Activated naive CD4-positive, alpha-beta T cell (primary cell): ENCODE measurements at places on chromosomes 1 and 21.
A peak's percentile ranks its signal among the peaks of the same experiment; 100 is the strongest.

GRCh38 chr1:7389906-7390603 is 381.0 kb upstream of the VAMP3 start:
- no peak for DNase-seq

DNA sequence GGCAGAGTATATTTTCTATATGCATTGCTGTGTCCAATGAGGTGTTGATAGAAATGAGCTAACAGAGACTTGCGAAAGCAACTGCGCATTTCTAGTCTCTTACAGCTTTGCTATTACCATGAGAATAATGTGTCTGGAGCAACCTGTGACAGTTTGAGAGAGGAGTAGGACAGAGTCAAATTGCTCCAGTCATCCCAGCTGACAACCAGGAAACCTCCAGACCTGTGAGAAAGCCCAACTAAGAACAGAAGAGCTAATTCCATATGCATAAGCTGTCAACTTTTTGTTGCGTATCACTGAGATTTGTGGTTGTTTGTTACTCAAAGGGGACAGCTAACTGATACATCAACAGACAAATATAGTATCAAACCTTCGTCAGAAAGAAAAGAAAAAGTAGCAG is 354.1 kb upstream of the LRRC7 start:
- no peak for DNase-seq

DNA sequence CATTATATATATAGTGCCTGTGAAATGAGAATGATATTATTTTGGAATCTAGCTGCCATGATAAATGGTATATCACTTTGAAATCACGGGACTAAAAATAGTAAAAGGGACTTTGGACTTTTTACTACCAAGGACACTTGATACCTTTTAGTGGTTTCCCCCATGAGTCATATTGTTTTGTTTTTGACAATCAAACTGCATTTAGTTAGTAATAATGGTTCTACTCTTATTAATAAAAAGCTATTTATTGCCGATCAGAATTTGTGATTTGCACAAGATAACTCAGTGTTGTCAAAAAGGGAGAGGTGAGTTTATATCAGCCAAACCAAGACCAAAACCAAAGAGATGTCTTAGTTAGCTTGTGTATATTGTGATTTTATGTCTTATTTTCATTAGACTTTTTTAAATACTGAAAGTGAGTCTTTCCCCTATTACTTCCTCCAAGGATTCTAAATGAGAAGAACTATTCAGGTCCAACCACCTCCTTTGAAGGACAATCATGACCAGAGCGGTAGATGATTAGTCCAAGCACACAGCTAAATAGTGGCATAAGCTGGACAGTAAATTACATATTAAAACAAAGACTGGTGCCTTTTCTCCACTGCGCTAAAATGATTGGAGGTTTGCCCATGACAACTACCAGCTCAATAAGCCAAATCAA is 281.7 kb upstream of the ESRRG start:
- DNase-seq, result no peak

DNA sequence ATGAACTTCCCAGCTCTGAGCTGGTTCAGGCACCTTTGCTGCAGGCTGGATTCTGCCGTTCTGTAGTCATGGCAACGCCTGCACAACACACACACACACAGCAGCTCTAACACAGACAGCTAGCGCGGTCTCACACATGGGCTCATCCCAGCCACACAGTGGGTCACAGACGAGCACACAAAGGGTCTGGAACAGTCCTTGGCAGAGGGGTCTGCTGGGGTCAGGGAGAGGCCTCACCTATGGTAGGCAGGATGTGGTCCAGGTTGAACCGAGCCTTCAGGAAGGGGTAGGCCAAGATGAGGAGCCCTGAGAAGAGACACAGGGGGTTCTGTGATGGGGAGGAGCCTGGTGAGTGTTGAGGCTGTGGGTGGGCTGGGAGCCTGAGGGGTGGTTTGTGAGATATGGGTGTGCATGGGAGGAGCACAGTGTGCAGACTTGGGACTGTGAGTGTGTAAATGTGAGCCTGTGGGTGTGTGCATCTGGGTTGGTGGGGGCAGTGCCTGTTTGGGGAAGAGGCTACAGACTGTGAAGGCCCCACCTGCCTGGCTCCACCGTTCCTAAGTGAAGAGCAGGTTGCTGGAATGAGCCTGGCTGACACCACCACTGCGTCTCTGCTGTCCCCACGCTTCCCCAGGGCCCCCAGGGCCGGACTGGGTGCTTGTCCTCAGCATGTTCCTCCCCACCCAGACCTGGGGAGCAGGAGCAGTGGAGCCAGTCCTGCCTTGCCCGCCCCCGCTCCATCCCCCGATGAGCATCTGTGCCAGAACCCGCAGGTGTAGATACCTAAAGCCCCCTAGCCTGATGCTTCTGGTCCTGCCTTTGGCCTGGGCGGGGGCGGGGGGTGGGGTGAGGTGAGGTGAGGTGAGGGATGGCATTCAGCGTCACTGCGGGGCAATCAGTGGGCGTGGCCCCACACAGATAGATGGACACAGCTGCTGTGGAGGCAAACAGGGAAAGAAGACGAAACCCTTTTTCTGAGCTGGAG is 1.5 kb downstream of the KNCN start:
- DNase-seq, result no peak

GRCh38 chr21:25834381-25834780 is 99.6 kb downstream of the GABPA start:
- DNase-seq, result no peak

DNA sequence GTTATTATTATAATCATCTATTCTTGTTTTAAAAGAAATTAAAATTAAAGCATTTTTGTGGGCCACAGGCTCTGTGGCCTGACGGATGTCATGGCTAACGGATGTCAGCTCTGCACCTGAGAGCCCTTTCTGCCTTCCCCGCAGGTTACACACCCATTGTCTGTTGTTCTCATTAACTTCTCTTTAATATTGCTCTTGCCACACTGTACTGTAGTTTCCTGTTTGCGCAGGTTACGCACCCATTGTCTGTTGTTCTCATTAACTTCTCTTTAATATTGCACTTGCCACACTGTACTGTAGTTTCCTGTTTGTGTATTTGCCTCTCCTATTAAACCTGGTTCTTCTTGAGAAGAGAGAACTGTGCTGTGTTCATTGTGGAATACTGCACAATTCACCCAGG is 294.4 kb upstream of the PLXNA2 start:
- DNase-seq, result no peak

DNA sequence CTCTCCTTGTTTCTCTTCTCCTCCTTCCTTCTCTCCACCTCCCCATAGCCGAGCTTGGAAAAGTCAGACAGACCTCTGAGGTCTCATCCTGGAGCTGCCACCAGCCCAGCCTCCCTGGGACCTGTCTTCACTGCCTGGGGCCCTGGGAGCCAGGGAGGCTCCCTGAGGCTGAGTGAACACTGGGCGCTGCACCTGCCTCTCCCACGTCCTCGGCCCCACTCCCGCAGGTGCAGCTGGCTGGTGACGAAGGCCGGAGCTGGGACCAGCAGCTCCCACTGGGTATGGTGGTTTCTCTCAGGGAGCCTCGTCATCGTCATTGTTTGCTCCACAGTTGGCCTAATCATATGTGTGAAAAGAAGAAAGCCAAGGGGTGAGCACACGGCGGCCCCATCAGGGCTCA is 5.3 kb downstream of the TNFRSF14 start:
- DNase-seq, result no peak

- DNase-seq, result no peak
Observed at GRCh38 chr1:3352299-3352951, 102.0 kb upstream of the ARHGEF16 start.

GRCh38 chr1:86231076-86231475 is 74.5 kb upstream of the COL24A1 start:
- DNase-seq, result no peak

GRCh38 chr1:245693941-245694752 is 539.4 kb downstream of the KIF26B start:
- no peak for DNase-seq

GRCh38 chr1:32352831-32353383 is 9.4 kb downstream of the FAM229A start:
- no peak for DNase-seq

- no peak for DNase-seq
Observed at GRCh38 chr21:28632755-28633408, 359.8 kb downstream of the LTN1 start.

DNA sequence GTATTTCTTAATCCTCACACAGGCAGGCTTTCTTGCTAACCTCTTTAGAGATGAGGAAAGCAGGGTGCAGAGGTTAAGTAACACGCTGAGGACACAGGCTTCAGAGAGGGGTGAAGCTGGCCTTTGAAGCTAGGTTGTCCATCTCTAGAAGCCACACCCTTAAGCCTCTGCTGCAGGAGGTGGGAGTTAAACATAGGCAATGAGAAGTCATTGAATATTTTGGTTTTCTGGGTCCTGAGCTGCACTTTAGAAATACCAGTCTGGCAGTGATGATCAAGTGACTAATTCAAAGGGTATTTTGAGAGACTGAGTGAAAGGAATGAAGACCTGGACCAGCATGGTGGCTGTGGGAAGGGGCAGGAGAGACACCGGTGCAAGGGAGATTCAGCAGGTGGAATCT is 9.9 kb downstream of the KCNJ15 start:
- no peak for DNase-seq

DNA sequence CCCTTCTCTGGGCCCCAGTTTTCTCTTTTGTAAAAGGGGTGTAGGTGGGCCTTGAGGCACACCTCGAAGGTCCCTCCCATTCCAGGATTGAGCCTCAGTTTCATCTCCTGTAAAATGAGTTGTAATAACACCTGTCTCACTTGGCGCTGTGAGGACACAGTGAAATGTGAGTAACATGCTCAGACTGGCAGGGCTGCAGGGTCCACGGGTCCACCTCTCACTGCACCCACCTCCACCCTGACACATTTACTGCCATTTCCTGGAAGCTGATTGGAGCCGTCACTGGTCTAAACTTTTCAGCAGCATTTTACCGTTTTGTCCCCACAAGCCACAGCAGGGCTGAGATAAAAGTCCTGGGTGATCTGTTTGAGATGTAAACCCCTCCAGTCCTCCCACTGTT is 398.0 kb downstream of the PTPRU start:
- no peak for DNase-seq

DNA sequence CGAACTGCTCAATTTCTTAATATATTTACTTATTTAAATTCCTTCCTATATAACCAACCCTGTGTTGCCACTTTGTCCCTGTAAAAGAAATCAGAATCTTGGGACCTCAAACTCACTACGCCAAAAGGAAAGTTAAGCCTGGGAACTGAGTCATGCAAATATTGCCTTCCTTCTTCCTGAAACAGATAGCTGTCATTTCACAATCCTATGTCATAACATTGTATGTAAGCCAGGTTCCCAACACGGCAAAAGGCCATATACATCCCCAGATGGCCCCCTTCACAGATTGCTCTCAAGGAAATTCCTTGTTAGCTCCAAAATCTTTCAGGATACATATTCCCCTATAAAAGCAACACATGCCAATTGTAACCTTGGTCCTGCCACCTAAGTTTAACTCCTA is 39.7 kb downstream of the C21orf91 start:
- DNase-seq, result no peak

DNA sequence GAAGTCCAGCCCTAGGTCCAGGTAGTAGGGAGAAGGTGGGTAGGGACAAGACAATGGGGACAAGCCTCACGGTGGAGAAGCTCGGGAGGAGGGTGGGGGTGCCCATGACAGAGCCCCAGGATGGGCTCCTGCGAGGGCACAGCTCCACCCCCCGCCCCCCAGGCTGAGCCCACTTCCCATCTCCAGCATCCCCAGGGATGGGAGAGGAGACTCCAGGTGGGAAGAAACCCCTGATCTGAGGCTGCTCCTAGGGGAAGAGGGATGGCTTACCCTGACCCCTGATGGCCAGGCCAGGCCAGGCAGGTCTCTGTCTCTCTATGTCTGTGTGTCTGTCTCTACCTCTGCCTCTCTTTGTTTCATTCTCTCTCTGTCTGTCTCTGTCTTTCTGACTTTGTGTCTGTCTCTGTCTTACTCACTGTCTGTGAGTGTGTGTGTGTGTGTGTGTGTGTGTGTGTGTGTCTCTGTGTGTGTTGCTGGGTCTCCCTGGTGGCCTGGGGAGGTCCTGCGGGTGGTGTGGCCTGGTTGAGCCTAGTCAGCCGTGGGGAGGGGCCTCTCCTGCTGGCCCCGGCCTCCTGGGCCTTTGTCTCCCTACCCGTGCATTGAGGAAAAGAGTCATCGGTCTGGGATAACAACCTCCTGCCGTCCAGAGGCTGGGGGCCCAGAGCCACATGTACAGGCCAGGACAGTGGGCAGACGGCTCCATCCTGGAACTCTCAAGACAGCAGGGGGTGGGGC is 45.7 kb downstream of the WNT9A start:
- DNase-seq, result no peak

GRCh38 chr1:42913426-42914091 is 45.1 kb downstream of the SLC2A1 start:
- DNase-seq, result peak; percentile 19

- no peak for DNase-seq
Observed at GRCh38 chr1:177315261-177315660, 144.5 kb downstream of the BRINP2 start.

DNA sequence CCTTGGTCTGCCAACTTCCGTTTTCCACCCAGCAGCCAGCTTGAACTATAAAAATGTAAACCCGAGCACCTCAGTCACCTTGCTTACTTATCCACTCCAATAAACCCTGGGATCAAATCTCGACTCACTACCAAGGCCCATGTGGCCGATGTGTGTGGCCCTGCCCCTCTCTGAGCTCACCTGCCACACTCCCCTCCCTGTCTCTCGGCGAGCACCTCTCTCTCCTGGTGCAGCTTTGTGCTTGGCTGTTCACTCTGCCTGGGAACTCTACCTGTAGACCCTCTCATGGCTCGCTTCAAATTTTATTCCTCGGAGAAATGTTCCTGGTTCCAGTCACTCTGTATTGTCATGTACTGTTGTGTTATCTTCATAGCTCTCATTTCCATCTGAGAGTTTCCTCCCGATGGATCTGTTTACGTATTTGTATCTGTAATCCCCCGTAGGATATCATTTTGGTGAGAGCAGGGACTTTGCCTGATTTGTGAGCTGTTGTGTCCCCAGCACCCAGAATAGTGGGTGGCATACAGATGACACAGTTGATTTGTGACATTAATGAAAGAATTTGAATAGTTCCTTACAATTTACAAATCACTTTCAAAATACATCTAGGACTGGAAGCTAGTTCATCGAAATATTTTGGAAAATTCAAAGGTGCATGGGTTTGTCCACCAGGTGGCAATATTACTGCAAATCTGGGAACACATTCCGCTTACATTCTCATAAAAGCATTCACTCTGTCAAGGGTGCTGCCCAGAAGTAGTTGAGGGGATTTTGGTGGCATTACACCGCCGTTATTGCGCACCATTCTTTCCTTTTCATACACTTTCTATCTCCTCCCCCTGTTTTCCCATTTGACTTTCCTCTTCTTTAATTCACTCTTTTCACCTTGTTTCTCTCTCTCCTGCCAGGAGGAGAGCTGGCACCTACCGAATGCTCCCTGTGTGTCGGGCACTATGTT is 95.3 kb downstream of the ABCA4 start:
- no peak for DNase-seq
